Left ventricle myocardium superior (tissue), 1 donor: ENCODE measurements at places on chromosomes 13 and 19. TPM values are rescaled to one million over a fixed set of nuclear protein-coding genes. Genes with fewer than 3 reads are reported as not detected.

- DNase-seq: no peak
These were observed 83.9 kb downstream of the ING1 start for GRCh38 chr13:110797230-110797877.

DNA sequence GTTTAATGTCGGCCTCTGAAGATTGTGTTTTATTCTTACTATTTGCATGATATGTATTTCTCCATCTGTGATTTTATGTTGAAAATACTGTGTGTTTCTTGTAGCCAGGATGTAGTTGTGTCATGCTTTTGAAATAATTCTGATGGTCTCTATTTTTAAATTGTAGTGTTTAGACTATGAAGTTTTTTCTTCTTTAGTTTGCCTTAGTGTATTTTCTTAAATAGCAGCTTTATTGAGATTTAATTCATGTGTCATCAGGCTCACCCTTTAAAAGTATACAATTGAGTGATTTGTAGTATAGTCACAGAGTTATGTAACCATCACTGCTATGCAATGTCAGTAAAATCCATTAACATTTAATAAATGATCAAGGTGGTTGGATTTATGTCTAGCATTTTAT, 74.5 kb downstream of the PCCA start:
- no peak for DNase-seq

UPK1A gene
- total RNA-seq: not detected

DNA sequence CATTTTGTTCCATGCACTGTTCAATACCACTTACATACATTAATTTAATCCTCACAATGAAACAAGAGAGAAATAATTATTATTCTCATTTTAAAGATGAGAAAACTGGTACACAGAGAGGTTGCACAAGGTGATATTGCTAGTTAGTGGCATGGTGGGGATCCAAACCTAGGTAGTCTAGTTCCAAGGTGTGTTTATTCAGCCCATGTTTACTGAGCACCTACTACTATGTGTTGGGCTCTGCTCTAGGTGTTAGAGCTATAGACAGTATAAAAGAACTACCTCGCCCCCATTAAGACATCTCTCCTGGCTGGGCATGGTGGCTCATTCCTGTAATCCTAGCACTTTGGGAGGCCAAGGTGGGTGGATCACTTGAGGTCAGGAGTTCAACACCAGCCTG, 3.2 kb upstream of the PMIS2 start:
- no peak for DNase-seq

ZNF799 gene
- 2.0 TPM for total RNA-seq

DNA sequence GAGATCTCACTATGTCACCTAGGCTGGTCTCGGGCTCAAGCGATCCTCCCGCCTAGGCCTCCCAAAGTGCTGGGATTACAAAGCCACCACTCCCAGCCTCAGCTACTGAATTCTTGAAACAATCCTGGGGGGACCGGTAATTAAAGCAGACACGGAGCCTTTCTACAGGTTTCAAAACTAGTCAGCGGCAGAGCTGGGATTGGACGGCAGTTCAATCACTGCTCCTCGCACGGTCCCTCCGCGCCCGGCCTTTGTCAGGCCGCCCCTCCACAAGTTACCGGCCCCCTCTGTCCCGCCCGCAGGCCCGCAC, 229 bp downstream of the BORCS8 start:
- DNase-seq: no peak

LHB gene
- total RNA-seq: not detected

PMIS2 gene
- total RNA-seq: not detected

DNA sequence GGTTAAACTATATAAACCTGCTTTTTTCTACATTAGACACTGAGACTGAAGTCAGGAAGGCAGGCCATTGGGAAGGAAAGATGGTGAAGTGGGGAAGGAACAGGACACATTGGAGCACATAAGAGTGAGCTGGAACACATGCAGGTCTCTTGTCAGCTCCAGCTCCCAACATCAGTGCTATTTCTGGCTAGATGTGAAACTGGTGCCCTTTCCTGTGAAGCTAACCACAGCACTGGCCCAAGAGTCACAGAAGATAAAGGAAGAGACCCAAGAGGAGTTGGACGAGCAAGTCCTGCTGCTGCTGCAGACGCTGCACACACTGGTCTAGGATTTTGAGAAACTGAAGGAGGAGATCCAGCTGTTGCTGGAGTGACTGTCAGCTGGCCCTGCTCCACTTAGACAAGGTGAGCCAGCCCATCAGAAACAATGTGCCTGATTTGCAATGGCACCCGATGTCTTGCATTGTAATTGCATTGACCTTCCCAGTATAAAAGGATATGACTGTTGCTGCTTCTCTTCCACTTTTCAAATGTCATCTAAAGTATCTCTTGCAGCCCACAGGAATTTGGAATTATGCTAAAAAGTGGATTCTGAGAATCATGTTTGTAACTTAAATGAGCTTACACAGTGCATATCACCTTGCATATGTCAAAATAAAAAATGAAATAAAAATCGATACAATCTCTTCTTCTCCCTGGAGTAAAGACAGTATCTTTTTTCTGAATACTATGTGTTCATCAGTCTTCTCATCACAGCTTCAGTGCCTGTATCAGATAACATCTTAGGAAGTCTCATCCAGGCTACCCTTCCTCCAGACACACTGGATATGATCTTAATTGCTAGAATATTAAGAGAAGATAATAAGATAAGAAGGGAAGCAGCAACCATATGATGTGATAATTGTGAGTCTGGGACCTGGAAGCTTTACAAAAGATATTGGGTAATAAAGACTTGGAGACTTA, 230.7 kb upstream of the SPRY2 start:
- peak; percentile 31 for DNase-seq

KLK2 gene
- total RNA-seq: not detected

GZMM gene
- 0.37 TPM for total RNA-seq

GRCh38 chr19:8115805-8116396, 33.5 kb downstream of the FBN3 start:
- DNase-seq: no peak

CD37 gene
- 6.5 TPM for total RNA-seq
